ENCODE measurements at places on chromosomes 2 and 18.

DNA sequence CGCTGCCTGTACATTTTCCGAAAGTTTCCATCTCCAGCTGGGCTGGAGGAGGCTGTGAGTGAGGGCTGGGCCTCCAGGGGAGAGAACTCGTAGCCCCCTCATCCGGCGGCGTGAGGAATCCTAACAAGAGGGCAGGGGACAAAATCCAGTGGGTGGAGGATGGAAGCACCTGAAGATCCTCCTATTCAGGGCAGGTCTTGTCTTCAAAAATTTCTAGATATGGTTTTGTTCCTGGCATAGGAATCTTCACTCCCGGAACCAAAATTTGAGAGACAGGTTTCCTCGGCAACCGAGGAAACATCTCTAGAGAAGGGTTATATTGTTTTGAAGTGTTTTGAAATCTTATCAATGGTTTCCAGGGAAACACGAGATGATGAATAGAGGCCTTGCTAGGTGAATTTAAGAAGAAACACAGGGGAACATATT is 136.7 kb downstream of the SH3BP4 start:
- DNase-seq: no peak

GRCh38 chr2:241900251-241901017 is 30.9 kb downstream of the RTP5 start:
- no peak for DNase-seq

DNA sequence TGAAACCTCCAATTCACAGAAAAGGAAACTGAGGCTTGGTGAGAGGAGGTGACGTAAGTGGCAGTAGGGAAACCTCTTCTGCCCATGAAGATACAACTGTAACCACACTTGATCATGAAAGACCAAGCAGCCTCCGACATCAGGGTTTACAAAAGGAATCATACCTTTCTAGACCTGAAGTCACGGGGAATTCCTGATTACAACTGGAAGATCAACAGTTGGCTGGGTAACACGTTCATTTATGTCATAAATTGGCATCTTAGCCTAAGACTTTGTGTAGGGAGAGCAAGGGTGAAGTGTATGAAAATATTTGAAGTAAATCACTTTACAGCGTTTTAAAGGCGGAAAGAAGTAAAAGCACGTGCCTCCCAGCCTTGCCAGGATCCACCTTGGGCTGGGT is 922 bp downstream of the HS1BP3 start:
- no peak for DNase-seq

- DNase-seq: no peak
Observed at GRCh38 chr2:203346612-203347011, 18.4 kb downstream of the ABI2 start.

DNA sequence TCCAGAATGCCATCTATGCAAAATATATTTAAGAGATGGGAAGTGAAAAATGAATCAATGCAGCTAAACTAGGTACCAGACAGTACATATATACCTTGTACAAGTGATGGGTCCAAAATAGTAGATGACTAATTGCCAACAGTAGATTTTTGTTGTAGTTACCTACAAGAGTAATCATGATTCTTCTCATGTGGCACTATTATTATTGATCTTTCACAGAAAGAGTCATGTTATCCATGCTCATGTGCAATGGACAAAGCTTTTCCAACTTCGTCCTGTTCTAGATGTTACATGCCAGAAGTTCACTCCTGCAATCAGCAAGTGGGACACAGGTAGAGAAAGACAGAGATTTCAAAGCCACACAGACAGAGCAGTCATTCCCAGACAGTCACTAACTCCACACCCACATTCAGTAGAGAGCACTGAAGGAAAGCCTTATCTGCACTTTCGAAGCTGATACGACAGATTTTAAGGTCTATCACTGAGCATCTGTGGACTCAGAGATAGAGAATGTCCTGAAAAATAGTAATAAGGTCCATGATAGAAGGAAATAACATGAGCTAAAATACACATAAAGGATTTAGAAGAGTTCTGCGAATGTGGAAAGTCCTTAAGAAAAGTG is 101.6 kb upstream of the ITPRID2 start:
- DNase-seq: no peak

- DNase-seq: peak; percentile 58
Observed at GRCh38 chr2:112481050-112481527, 867 bp upstream of the TTL start.

GRCh38 chr2:150625303-150625702 is 137.8 kb upstream of the RND3 start:
- no peak for DNase-seq

DNA sequence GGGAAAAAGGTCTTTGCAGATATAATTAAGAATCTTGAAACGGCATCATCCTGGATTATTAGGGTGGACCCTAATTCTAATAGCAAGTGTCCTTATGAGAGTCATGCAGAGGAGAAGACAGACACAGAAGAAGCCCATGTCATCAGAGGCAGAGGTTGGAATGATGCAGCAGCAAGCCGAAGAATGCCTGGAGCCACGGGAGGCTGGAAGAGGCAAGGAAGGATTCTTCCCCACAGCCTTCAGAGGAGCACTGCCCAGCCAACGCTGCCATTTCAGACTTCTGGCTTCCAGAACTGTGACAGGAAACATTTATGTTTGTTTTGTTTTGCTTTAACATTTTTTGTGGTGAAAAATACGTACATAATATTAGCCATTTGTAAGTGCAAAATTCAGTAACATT is 72.3 kb downstream of the MCFD2 start:
- no peak for DNase-seq

DNA sequence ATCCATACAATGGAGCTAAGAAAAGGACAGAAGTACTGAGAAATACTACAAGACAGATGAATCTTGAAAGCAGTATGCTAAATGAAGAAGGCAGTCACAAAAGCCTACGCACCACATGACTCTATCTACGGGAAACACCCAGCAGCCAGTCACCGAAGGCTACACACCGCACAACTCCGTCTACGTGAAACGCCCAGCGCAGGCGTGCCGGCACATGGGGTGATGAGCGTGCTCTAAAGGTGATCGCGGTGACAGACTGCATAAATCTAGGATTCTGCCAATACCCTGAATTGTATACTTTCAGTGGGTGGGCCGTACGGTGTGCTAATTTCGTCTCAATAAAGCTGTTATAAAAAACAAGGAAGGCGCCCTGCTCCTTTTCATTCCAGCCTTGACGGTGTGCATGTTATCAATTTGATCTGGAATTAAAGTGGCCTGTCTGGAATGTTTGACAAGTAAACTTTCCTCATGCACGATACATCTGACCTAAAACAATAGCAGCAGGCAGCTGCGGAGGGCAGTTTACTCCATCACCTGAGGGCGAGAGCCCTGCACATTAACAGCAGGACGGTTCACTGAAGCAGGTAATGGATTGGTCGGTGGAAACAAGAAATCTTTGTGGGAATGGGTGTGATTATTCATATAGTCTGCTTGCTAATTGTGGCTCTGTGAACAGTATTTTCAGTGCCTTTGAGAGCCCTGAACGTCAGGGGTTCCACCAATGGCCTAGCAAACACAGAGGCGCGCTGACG is 86.2 kb upstream of the SALL3 start:
- DNase-seq: no peak

DNA sequence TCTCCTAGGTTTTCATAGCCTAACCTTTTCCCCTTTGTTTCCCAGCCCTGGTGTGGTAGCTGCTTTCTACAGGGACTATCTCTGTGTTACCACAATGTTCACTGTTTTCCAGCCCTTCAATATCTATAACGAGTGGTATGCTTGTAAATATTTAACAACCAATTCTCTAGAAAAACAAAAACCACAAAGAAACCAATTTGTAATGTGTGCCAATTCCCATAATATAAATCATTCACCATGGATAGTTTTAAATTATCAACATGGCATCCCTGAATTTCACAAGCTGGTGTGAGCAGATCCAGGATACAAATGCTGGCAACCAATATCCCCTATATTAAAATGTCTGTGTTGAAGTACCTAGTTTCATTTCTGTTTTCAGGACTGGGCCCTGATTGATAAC is 207.5 kb upstream of the FBXO11 start:
- DNase-seq: no peak
